Stimulated activated CD8-positive, alpha-beta memory T cell treated with anti-CD3 and anti-CD28 coated beads, Interleukin-7, amount 100 ng/mL, for 1 hour (primary cell): ENCODE measurements at places on chromosomes 2 and 18.

DNA sequence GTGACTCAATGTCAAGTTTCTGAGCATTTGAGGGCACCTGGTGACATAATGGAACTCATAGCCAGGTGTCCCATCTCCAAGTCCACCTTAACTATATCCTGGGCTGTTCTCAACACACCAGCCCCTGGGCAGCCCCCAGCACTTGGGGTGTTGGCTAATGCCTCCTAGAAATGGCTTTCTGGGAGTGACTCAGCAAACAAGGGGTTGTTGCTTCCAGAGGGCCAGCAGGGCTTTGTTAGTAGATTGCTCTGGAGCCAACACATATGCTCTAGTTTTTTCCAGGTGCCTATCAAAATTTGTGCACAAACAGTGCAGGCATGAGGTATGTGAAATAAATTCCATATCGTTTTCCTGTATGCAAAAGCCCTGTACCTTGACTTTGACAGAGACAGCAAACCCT, 448.4 kb downstream of the SLC4A3 start:
- DNase-seq: no peak

GRCh38 chr2:128578406-128579390, 260.0 kb upstream of the HS6ST1 start:
- no peak for DNase-seq

DNA sequence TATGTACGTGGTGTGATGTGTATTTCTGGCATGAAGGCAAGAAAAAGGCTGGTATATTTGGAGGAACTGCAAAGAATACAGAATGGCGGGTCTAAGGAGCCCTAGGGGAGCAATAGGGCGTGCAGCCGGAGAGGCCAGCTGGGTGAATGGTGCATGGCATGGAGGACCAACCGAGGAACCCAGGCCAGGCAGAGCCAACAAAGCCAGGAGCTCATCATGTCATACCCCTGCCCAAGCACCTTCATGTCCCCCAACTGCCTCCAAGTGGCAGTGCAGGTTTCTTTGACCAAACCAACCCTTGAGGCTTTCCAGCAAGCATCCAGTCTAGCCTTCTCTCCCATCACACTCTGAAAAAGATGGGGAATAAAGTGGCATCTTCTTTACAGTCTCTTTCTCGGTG, 8.9 kb upstream of the KCNK3 start:
- DNase-seq: no peak

- DNase-seq: no peak
Measured at GRCh38 chr2:123870881-123871276, 154.2 kb upstream of the CNTNAP5 start.

GRCh38 chr2:43412114-43412753, 183.6 kb downstream of the THADA start:
- no peak for DNase-seq

DNA sequence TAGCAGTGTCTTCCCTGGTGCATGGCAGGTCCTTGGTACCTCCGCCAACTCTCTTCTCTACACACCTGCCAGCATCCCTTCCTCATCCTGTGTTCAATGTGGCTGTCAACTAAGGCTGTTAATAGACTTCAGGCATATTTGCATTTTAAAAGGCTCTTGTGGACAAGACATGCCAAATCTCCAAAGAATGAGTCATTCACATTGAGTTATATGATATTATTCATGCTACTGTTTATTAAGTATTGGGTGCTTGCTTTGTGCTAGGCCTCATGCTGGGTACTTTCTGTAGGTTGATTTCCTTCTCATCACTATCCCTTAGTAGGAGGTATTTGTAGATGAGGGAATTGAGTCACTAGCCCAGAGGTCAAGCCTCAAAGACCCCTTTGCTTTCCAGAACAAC, 5.2 kb downstream of the MYO1B start:
- DNase-seq: no peak

DNA sequence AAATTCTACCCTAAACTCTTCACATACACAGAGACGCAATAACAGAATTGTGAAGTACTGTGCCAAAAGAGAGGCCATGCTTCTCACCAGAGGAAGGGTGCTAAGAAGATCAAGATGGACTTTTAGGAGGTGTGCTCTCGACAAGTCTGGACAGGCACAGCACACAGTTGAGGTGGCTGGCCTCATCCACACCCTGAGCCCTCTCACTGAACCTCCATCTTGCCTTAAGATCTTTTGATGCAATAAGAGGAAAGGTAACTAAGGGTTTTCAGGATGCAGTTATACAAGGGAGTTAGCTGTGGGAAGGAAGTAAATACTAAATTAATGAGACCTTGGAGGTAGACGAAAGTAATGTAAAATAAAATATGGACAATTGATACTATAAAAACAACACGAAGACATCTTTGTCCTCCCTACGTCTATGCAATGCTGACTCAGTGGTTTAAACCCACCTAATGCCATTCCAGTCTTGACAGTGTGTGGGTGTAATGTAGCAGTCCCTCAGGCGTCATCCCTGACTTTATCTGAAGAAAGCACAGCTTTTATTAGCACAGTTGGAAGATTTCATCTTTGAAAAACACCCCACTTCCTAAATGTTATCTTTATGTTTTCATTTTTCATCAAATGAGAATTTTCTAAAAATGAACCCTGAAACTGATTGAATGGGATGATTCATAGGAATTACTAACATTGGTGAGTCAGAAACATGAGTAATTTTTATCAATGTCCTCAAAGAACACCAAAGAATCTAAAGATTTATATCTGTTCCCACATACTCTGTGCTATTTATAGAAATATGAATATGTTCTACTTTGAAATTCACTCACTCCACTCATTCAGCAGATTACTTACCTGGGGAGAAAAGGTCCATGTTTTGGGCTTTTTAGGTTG, 34.0 kb upstream of the MALL start:
- no peak for DNase-seq

GRCh38 chr2:212135739-212136138, 402.9 kb downstream of the ERBB4 start:
- DNase-seq: no peak

GRCh38 chr2:155871940-155872339, 460.6 kb downstream of the NR4A2 start:
- no peak for DNase-seq

GRCh38 chr2:68860111-68860510, 11.1 kb downstream of the BMP10 start:
- no peak for DNase-seq

DNA sequence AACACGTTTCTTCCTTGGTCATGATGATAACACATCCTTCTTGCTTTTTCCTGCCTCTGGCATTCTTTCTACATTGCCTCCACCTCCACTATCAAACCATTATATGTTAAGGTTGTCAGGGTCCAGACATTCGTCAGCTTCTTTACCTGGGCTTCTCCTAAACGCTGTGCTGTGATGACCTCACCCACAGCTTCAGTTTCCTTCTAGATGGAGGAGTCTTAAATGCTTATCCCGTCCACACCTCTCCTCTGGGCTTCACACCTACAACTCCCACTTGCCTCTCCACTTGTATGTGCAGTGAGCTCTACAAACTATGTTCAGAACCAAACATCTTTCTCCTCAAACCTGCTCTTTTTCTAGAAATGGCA, 666 bp upstream of the STAT1 start:
- no peak for DNase-seq

- DNase-seq: no peak
Measured at GRCh38 chr2:71117063-71117462, 13.0 kb downstream of the MCEE start.

DNA sequence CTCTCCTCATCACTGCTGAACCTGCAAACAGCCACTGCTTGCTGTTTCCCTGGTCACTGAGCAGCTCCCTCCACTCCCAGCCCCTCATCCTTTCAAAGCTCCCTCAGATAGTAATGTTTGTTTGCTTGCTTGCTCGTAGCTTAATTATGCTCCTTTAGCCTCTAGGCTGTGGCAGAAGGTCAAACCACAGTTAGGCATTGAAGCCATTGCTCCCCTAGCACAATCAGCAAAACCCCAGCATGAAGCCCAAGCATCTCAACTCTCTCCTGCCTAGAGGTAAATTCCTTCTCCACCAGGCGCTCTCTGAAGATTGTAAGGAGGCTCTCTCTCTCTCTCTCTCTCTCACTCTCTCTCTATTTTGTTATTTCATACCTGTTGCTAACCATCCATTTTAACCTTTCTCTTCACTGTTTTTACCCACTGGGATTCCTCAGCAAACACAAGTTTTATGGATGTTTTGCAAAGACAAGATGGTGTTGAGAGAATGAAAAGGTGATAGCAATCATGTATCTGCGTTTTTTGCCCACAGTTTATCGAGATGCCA, 135.9 kb upstream of the HNRNPA3 start:
- no peak for DNase-seq

GRCh38 chr2:134235510-134236144, 18.2 kb upstream of the MGAT5 start:
- DNase-seq: no peak

- no peak for DNase-seq
Measured at GRCh38 chr2:168188002-168188401, 59.4 kb downstream of the STK39 start.

DNA sequence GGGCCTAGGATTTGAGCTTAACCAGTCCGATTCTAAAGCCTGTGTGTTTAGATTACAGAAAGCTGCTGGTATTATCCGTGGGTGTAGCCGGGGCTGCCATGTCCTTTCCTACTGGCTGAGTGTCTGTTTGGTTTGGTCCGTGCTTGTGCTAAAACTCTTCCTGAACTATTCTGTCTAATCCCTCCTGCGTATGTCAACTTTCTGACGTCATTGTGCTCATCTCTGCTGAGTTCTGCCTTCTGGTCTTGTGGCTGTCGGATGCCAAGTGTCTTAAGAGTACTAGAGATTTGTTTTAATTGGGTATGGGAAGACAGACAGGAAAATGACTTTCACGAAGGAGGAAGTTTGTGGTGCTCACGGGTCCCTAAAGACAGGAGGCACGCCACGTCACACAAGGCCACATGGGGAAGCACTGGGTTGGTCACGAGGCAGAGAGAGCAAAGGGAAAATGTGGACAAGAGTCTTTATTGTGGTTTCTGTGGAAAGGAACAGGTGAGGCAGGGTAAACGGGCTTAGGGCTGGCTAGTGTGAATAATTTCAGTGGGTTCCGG, 31.8 kb upstream of the NTSR2 start:
- DNase-seq: no peak

DNA sequence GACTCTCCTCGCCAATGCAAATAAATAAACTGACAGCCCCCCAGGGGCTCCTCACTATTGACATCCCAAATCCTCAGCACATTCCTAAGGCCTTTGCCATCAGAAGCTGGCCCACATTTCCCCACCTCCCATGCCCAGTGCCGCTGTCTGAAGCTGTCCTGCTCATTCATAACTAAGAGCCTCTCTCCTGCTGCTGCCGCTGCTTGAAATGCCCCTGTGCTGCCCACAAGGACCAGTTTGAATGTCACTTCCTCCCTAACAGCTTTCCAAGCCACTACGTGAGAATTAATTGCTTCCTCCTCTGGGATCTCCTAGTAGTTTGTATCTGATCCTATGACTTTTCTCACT, 151.6 kb upstream of the CAPN13 start:
- no peak for DNase-seq

DNA sequence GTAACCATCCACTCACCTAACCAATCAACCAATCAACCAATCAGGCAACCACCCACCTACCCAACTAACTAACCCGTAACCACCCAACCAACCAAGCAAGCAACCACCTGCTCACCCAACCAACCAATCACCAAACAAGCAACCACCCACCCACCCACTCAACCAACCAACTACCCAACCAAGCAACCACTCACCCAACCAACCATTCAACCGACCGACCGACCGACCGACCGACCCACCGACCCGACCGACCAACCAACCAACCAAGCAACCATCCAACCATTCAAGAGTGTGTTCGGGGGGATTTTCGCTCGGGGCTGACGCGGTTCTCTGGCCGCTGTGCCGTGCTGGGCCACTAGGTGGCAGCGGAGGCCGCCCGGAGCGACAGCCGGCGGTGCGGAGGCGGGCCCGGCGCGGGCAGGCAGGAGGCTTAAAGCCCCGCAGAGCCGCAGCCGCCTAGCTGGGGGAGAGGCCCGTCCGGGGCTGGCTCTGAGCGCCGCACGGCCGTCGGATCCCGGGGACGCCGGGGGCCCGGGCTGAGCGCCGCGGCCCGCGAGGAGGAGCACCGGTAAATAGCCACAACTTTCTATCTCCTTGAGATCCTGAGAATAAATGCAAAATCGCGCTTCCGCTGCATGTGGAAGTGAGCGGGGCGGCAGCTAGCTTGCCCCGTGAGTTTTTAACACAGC, at the start of gene MC5R:
TSS of gene MC5R (plus strand) at position 443 of the 689 bp plus-strand sequence. CDS start 1,617 bp downstream, outside the sequence.
- peak; percentile 43 for DNase-seq

- no peak for DNase-seq
Measured at GRCh38 chr2:85276571-85277118, 51.1 kb downstream of the TGOLN2 start.

DNA sequence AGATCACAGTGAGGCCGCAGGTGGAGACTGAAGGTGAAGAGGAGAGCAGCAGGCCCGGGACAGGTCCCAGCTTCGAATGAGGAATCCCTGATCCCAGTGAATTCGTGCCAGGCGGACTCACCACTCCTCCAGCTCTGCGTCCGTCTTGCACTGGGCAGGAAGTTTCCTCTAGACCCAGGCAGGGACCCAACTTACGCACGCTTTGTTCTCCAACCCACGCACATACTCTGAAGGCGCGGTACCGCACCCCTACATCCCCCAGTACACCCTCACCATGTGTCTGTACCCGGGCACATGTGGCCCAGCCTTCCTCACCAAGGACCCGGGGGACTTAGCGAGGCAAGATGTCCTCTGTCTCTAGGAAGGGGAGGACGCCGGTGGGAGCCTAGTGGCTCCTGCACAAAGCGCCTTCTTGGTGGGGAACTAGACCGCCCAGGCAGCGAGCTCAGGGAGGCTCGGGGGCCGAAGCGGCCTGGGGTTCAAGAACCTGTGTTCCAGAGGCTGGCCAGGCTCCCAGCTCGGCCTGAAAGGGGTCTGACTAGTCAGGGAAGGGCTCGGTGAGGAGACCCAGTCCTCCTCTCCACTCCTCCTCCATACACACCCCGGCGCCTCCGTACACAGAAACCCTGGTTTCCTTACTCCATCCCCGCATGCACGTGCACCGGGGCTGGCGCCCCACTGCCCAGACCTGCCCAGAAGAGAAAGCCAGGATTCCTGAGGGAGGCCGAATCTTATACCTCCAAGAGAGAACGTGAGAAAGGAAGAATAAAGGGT, 38.3 kb upstream of the ATP6V1B1 start:
- no peak for DNase-seq

DNA sequence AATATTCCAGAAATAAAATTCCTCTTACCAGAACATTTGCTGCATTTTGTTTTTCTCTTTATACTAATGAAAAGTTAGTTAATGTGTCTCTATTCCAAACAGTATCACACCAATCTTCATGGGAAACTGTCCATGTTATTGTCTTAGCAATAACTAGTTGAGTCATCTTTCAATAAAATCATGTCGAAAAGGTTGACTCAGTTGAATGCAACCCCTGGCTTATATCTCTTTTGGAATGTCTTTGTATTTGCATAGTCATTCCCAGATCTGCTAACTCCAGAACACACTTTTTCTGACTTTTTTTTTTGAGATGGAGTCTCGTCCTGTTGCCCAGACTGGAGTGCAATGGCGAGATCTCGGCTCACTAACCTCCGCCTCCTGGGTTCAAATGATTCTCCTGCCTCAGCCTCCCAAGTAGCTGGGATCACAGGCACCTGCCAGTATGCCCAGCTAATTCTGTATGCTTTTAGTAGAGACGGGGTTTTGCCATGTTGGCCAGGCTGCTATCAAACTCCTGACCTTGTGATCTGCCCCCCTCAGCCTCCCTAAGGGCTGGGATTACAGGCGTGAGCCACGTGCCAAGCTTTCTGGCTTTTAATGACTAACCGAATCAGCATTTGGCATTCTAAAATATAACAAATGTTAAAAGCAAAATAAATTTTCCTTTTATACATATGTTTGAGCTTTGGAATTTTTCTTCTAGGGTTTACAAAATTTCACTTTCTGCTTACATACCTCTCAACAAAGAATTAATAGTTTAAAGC, 133.2 kb upstream of the GULP1 start:
- no peak for DNase-seq
